ENCODE measurements at places on chromosomes 5 and 9.

DNA sequence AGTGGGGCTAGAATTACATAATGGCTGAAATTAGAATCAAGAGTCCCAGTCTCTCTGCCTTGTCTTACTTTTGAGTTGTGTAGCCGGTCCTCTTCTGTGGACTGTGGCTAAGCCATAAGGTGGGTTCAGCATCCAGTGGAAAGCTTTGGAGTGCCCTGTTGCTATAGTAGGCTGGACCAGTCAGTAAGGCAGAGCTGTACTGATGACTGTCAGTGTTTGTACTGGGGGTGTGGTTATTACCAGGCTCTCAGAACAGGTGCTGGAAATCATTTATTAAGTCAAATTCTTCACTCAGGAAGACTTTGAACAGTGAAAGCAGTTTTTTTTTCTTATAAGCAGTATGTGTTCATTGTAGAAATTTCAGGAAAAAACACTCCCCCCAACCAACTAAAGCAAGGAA is 129.4 kb downstream of the ZSWIM6 start:
- DNase-seq: no peak

- peak; percentile 57 for DNase-seq
Measured at GRCh38 chr9:123399803-123400378, 43.9 kb downstream of the CRB2 start.

GRCh38 chr5:111563031-111563822 is 50.9 kb upstream of the STARD4 start:
- no peak for DNase-seq

DNA sequence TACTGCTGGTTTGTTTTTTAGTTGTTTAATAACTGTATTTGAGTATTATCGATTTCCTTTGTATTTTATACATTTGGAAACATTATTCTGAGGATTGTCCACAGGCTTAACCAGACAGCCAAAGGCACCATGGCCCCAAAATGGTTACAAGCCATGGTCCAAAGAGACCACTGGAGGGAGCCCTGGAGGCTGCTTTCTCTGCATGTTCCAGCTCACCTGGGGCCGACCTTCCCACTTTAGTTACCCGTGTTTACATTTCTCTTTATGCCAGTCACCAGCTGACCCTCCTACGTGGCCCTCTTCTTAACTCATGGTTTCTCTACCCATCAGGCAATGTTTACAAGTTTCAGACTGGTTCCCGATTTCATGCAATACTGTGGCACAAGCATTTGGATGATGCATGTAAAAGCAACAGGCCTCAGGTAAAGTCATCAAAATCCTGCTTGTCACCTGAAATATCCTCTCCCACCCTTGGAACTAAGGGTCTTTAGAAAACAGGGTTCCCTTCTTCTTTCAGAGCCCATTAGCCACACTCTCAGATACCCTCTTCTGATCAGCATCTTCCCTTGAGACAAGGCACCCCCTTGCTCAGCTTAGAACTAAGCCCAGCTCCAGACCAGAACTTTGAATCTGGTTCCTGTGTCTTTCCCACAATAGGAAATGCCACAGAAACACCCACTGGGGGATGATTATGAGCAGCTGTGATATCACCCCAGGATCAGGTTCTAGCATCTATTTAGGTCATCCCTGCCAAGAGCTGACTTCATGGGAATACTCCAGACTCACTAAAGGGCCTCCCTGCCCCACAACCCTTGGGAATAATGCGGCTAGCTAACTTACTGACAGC is 49.9 kb upstream of the GARNL3 start:
- peak; percentile 77 for DNase-seq

GRCh38 chr5:91898019-91898418 is 514.9 kb upstream of the ARRDC3 start:
- DNase-seq: no peak

DNA sequence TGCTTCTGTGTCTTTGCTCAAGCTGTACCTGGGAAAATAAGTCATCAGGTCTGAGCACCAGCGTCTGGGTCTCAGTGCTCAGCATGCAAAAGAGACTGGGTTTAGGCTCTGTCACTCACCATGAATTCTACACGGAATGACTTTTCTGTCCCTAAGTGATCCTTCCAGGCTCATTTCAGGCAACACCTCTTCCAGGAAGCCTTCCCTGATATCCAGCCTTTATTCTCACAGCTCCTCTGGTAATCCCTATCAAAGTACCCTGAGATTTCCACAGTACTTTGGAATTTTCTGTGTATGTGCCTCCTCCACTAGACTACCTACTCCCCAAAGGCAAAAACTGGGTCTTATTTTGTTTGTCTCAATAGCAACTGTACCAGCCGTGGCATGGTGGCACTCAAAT is 92.7 kb upstream of the BOD1 start:
- DNase-seq: no peak

GRCh38 chr5:32504989-32505596 is 60.6 kb upstream of the ZFR start:
- DNase-seq: no peak

DNA sequence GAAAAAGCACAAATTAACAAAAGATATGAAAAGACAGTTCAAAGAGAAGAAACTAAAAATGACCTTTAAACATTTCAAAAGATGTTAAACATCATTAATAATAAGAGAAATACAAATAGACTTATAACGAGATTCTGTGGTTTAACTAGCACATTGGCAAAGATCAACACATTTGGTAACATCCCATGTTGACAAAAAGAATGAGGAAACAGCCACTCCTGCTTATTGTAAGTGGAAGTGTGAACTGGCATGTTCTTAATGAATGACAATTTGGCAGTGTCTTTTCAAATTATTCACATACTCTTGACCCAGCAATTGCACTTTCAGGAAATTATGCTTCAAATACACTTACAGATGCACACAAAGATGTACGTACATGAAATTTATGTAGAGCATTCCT is 176.3 kb downstream of the TLE1 start:
- no peak for DNase-seq
